ENCODE measurements at places on chromosomes 3 and 15. TPM values are rescaled to one million over a fixed set of nuclear protein-coding genes. Genes with fewer than 3 reads are reported as not detected.
A peak's percentile ranks its signal among the peaks of the same experiment; 100 is the strongest.

The SI gene
- not detected for total RNA-seq

The ISLR gene
- 0.74 TPM for total RNA-seq

The CEMIP gene
- total RNA-seq: not detected

The FBXL22 gene
- total RNA-seq: 0.24 TPM

The SLC24A5 gene
- total RNA-seq: not detected

The NLGN1 gene
- 0.39 TPM for total RNA-seq

The KBTBD13 gene
- not detected for total RNA-seq

The CSPG5 gene
- total RNA-seq: 21.7 TPM

The PPP1R14D gene
- total RNA-seq: not detected

The SCAANT1 gene
- total RNA-seq: not detected

DNA sequence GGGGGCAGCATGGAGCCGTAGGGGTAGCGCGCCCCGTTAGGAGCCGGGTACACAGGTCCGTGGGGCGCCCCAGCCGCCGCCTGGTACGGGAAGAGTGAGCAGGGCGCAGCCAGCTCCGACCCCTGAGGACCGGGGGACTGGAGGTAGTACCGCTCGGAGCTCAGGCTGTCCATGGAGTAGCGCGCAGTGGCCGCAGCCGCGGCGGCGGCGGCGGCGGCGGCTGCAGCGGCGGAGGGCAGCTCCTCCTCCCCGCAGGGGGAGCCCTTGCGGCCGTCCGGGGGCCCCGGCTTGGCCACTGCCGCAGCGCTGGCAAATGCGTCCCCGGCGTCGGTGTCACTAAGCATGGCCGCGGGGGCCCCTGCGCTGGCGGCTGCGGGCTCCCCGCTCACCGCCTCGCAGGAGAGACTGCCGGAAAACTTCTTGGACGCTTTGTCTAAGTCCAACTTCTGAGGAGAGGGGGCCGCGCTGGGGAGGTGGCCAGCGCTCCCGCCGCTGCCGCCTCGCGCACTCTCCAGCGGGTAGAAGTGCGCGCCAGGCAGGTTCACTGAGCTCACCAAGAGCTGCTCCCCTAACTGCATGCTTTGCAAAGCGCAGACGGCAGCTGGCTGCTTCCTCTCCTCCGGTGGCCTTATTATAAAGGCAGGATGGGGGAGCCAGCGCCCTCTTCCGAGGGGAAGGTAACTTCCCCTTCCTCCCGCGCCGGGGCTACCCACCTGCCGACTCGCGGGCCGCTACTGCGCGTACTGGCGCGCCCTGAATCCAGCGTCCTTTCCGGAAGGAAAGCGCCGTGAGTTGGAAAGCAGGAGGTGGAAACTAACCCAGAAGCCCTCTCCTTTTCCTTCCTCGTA, at the start of gene EOMES:
EOMES (minus strand) TSS at position 607 of the 848 bp plus-strand sequence; CDS start at position 578, 29 bp downstream.
- DNase-seq: peak; percentile 63

DNA sequence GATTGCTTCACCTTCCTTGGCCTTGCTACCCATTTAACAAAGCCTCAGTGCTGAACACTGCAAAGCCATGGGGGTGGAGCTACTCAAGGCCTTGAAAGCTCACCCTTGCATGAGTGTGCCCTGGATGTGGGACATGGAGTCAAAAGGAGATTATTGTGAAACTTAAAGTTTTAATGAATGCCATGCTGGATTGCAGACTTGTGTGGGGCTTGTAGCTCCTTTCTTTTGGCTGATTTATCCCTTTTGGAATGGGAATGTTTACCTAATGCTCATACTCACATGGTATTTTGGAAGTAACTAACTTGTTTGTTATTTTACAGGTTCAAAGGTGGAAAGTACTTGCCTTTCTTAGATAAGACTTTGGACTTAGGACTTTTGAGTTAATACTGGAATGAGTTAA, 538.5 kb upstream of the NECTIN3 start:
- DNase-seq: no peak

- DNase-seq: no peak
These were observed 56.1 kb upstream of the RAD18 start for GRCh38 chr3:9019259-9019961.

DNA sequence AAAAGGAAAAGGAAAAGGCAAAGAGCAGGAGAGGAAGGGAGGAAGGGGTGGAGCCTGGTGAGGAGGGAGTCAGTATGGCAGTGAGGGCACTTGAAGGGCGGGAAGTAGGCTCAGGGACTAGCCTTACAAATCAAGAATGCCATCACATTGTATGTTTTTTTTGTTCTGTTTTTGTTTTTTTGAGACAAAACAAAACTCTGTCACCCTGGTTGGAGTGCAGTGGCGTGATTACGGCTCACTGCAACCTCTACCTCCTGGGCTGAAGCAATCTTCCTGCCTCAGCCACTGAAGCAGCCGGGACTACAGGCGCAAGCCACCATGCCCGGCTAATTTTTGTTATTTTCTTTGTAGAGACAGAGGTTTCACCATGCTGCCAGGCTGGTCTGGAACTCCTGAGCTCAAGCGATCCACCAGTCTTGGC, 10.5 kb upstream of the PIK3CB start:
- no peak for DNase-seq

DNA sequence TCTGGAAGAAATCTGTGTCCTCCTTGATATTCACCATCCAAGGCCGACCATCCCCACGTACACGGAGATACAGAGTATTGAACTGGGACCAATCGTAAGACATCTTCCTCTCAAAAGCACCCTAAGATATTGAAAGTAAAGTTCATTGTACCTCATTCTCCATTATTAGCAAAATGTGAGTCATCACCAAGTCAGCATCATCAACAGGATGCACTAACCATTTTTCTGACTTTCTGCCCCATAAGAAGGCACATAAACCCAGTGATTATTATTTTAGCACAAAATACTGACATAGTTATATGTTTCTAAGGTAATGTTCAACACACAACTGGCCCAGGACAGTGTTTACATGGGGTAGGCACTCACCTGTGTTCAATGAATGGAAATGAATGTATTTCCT, 7.4 kb downstream of the NDUFAF1 start:
- no peak for DNase-seq

GRCh38 chr15:58988006-58988785, 733 bp downstream of the RNF111 start:
- peak; percentile 45 for DNase-seq

DNA sequence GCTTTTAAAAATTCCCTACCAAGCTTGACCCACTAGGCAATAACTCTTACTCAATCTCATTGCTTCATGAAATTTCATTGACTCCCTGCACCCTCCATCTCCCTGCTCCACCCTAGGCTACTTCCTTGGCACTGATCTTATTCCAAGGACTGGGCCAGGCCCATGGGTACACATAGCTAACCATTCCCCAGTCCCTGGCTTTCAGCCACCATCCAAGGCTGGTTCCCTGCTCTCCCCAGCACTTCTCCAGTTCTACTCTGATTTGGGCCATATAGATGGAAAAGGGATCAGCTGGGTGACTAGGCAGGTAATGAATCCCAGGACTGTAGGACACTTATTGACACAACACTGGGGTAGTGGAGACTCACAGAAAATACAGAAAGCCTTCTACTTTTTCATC, 88.1 kb upstream of the NEO1 start:
- no peak for DNase-seq

GRCh38 chr3:186514296-186515002, 29.7 kb downstream of the CRYGS start:
- peak; percentile 15 for DNase-seq

Data from A673 (cell line).